Renal pelvis (tissue), 12 donors: ENCODE measurements at places on chromosomes 4 and X.

- no peak for DNase-seq
Observed at GRCh38 chr4:113687067-113687718, 74.3 kb downstream of the CAMK2D start.

DNA sequence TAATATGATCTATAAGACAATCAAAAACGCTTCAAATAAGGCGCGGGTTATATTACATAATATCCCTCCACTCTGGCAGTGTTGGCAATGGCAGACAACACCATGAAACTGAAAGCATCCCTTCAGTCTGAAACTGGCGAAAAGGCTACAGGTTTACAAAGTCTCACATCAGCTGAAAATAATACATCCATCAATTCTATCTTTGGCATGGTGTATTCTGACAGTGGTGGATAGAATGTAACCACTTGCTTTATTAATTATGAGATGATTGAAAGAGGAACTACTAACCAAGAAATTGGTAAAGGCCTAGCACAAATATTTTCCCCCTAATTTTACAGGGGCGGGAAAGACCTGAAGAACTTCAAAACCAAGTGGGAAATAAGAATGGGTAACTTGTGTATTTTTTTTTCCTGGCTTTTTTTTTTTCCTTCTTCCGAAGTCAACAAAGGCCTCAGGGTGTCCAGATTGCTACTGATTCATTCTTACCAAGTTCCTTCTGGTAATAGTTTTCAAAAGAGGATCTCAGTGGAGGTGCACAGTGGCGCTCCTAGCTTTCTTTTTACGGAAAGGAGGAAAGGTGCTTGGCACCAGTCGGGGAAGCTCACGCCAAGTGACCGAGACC is 728 bp downstream of the UBA6 start:
- DNase-seq, result no peak

GRCh38 chrX:151779258-151779657 is 44.7 kb downstream of the CNGA2 start:
- DNase-seq, result no peak

DNA sequence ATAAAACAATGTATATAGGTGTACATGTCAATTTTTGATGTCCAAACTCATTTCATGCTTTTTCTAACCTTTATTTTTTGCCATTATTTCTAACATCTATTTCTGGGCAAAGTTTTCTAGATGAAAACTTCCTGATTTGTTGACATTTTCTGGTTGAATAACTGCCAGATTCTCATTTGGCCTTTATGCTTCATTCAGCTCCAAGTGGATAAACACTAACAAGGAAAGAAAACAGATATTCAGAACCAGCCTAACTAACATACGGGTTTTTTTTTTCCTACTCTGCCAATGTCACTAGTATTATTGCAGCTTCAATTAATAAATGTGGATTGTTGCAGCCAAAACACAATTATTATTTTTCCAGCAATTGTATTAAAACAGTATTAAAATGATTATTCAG is 50.9 kb upstream of the RAP1GDS1 start:
- no peak for DNase-seq

DNA sequence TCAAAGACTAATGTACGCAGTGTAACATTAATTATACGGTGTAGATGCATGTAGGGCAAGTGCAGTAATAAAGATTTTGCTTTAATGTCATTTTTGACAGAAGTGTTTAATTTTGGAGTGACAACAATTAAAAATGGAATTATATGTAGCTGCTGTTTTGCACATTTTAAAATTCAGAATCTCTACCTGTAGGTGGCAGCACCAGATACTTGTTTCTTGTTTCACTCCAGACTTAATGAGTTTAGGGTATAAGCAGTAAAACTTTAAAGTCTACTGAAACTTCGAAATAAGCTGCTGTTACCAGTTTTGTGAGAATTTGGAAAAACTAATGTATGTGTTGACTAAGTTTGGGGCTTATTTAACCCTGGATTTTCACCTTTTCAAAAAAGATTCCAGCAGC is 144.9 kb downstream of the POLA1 start:
- DNase-seq, result peak; percentile 44

DNA sequence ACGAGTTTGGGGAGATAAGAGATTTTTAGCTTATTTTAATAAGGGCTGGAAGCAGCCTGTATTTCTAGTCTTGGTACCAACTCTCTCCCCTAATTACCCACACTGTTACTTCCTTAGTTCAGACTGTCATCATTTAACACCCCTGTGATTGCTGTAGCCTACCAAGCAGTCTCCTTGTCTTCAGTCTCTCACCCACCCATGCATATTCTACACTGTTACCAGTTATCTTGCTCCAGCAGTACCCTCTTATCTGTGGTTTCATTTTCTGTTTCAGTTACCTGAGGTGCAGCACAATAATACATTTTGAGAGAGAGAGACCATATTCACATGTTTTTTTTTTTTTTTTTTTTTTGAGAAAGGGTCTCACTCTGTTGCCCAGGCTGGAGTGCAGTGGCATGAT is 80.2 kb downstream of the DIAPH2 start:
- no peak for DNase-seq

DNA sequence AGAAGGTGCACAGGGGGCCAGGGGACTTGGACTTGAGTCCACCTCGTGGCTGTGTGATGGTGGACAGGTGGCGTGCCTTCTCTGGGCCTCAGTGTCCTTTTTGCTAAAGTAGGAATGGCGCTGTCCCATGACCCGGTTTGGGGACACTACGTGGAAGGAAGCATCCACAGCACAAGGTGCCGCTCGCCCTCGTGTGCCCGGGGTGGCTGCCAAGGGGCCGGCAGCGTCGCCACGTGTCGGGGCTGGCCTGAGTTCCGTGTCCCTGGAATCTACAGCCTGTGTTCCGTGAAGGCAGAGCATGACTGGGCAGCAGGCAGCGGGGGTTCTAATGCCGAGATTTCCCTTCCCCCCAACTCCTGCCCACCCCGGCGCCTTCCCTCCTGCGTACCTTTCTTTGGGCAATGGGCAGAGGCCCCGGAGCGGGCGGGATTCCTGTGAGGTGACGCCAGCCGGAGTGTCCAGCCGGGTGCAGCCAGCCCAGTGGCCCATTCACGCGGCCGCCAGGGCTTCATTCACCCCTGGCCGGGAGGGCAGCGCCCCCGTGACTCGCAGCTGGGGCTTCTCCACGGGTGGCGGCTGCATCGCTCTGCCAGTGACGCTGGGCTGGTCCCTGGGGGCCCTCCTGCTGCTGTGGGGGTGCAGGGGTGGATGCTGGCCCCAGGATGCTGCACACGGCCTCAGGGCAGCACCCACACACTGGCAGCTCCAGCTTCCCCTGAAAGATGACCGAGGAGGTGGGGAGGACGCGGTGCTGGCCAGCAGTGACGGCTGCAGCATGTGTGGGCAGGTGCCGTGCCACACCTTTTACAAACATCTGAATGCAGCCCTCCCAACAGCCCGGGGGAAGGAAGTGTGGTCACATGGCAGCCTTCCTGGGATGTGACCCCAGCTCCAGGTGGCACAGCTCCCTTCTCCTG is 21.2 kb downstream of the DOK7 start:
- DNase-seq, result peak; percentile 78

GRCh38 chrX:19448077-19448476 is 67.2 kb downstream of the MAP3K15 start:
- DNase-seq, result no peak

DNA sequence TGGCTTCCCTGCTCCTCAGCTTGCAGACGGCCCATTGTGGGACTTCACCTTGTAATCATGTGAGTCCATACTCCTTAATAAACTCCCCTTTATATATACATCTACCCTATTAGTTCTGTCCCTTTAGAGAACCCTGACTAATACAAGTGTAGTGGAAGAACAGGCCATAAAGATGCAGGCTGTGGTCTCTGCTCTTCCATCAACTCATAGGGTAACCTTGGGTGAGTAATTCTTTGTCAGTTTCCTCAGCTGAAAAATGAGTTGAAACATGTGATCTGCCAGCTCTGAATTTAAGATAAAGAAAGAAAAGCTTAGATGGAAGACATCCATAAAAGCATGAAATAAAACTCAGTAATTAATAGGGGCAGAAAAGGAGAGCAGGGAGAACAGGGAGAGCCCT is 103.6 kb downstream of the ENOX2 start:
- DNase-seq, result no peak

GRCh38 chr4:3656416-3657356 is 109.5 kb upstream of the ADRA2C start:
- no peak for DNase-seq

GRCh38 chr4:75696071-75696470 is 22.9 kb upstream of the G3BP2 start:
- no peak for DNase-seq

DNA sequence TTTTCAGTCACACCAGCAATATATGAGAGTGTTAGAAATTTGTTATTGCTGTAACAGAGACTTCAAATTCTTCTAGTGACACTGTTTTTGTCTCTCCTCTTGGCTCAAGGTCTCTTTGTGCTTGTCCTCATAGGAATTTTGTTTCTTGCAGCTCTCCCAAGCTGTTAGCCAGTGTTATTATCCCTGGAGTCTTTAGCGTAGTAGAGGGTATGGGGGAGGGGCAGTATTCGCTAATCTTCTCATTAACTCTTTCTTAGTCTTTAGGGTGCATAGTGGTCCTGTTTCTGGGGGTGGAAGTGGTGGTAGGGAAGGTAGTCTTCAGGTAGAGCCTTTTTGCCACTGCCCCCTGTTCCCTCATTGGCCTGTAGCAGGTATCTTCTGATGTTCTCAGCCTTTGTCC is 79.4 kb downstream of the JADE3 start:
- DNase-seq, result no peak

GRCh38 chr4:94763005-94763404 is 5.2 kb downstream of the BMPR1B start:
- DNase-seq, result no peak

- peak; percentile 5 for DNase-seq
Observed at GRCh38 chrX:57156397-57157049, 19.3 kb upstream of the SPIN2A start.

DNA sequence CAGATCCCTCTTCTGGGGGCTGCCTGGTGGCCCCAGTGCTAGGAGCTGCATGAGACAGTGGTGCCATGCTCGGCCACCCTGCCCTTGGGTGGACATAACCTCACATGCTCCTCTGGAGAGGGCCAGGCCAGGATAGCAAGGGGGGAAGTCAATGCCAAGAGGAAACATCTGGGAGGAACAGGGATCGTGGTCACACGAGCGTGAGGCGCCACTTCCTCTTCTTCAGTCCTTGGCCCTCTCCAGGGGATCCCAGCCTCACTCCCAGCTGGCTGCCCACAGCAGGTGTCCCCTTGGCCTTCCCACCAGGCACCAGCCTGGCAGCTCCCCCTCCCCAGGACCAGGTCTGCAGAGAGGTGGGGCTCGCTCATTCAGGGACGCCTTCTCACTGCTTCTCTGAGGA is 28.6 kb downstream of the TBC1D14 start:
- DNase-seq, result no peak

DNA sequence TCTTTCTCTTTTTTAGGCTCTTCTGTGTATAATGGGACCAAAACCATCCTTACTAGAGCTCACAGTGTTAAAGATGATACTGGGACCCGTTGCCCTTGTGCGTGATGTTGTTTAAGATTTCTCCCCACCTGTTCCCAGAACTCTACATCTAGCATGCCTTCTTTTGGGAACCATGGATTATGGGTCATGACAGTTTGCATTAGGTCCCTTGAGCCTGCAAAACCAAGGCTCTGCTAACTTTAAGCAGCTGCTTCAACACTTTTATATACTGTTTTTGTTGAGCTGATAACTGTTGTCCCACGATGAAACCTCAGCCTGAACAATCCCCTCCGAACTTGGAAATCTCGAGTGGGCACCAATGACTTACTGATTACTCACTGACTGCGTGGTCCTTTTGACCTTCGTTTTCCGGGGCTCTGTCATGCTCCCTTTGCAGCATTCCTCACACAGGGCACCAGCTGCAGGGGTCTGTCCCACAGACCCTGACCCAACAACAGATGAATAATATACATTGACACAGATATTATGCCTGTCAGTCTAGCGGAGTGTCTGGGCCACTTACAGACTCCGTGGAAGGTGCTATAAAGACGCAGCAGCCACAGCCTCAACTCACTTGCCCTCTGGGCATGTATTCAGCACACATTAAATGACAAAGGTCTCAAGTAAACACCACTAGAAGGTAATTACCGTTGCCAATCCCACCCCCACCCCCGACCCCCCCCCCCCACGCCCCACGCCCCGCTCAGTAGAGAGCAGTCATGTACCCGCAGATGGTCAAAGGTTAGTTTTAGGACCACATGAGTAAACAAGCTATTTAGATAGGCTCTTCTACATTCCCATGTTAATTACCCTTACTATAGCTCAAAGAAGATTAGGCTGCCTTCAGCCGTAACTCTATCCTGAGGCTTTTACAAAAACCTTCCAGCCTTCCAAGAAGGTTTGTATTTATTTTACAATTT is 162.0 kb upstream of the WDFY3 start:
- DNase-seq, result no peak

DNA sequence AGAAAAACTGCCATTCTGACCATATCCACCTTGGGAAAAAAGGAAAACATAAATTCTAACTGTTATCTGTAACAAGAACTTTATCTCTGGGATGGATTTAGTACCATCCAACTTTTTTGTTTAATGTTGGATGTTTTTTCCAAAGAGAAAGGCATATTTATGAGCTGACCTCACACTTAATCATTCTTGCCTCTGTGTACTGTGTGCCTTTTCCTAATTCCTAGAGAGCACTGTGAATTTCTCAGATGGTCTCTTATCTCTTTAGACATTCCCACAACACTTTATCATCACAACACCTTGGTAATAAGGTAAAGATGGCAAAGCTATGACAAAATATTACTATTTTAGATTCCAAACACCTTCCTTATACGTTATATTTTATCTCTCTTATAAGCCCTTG is 126.2 kb downstream of the COL4A6 start:
- no peak for DNase-seq

- no peak for DNase-seq
Observed at GRCh38 chr4:148962539-148963290, 520.5 kb upstream of the NR3C2 start.

DNA sequence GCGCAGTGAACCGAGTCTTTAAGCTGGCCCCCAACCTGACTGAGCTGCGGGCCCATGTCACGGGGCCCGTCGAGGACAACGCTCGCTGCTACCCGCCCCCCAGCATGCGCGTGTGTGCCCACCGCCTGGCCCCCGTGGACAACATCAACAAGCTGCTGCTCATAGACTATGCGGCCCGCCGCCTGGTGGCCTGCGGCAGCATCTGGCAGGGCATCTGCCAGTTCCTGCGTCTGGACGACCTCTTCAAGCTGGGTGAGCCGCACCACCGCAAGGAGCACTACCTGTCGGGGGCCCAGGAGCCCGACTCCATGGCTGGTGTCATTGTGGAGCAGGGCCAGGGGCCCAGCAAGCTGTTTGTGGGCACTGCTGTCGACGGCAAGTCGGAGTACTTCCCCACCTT is 2.2 kb downstream of the PLXNA3 start:
- DNase-seq, result no peak

DNA sequence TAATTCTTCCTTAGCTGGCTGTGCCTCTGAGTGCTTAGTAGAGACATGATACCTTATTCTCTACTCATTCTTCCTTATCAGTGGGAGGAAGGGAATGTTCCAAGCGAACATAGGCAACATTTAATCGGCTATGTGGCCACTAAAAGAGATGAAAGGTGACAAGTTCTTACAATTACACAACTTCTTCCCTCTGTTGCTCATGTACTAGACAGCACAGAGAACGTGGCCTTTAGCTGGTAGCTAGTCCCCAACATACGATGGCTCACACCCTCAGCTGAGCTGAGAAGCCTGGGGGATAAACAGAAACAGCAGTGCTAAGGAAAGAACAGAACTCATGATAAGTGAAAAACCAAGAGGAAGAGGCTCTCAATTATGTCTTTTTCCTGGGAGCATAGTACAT is 52.2 kb downstream of the APOO start:
- DNase-seq, result no peak

GRCh38 chr4:92483341-92483740 is 179.6 kb downstream of the GRID2 start:
- no peak for DNase-seq

GRCh38 chrX:153061732-153062131 is 5.5 kb downstream of the PNMA3 start:
- no peak for DNase-seq
